ENCODE measurements at places on chromosomes 6 and 20.
A peak's percentile ranks its signal among the peaks of the same experiment; 100 is the strongest.

- no peak for DNase-seq
Observed at GRCh38 chr6:167687116-167687725, 139.5 kb upstream of the AFDN start.

GRCh38 chr20:50562262-50562701, 52.1 kb downstream of the PTPN1 start:
- DNase-seq: no peak

DNA sequence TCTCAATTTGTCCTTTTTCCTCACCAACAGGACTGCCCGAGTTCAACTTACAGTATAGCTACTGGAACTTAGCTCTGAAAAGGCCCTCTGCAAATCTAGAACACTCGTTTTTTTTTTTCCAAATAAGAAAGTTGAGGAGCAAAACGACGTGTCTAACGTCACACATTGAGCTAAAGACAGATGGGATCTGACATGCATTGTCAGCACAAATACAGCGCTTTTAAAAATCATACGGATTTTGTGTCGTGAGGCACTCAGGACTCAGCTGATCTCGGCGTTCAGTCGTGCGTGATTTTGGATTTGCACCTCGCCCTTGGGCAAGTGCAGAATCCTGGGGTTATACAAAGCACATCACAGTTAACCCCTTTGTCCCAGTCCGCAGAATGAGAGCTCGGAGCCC, 94.7 kb upstream of the ZNF322 start:
- no peak for DNase-seq

DNA sequence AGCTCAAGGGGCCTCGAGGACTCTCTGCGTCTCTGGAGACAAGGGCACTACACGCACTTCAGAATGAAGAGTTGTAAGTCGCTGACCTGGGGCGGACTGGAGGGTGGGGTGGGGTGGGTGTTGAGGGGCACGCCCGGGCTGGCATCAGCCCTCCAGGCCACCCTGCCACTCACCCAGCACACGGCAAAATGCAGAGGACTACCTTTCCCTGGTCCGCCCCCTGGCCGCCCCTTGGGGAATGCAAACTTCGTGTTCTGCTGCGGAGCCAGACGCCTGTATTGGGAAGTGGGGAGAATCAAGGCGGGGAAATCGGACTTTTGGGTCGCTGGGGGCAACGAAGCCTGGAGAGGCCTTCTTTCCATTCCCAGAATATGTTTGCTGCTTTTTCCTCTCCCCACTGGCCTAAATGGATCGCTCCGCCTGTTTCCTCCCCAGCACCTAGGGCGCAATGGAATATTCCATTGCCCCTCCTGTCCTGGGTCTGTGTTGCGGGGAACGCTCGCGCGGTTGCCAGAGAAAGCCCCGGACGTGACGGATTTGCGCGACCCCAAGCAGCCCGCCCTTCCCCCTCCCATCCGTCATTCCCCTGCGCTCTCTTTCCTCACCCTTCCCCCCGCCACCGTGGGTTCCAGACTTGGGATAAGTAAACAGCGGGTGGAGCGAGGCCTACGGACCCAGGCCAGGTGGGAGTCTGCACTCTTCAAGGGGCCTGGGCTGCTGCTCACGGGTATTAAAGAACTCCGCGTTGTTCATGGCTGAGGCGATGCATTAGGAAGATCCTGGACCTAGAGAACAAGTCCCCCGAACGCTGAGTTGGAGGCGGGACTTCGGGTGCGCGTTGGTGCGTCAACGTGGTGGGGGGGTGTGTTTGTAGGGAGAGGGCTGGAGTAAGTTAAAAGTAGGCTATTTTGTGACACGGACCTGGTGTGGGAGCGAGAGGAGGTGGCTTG, at the start of gene PPT2:
PPT2 (plus strand) TSS at position 578 of the 950 bp plus-strand sequence. CDS start 454 bp downstream, outside the sequence.
- peak; percentile 96 for DNase-seq

DNA sequence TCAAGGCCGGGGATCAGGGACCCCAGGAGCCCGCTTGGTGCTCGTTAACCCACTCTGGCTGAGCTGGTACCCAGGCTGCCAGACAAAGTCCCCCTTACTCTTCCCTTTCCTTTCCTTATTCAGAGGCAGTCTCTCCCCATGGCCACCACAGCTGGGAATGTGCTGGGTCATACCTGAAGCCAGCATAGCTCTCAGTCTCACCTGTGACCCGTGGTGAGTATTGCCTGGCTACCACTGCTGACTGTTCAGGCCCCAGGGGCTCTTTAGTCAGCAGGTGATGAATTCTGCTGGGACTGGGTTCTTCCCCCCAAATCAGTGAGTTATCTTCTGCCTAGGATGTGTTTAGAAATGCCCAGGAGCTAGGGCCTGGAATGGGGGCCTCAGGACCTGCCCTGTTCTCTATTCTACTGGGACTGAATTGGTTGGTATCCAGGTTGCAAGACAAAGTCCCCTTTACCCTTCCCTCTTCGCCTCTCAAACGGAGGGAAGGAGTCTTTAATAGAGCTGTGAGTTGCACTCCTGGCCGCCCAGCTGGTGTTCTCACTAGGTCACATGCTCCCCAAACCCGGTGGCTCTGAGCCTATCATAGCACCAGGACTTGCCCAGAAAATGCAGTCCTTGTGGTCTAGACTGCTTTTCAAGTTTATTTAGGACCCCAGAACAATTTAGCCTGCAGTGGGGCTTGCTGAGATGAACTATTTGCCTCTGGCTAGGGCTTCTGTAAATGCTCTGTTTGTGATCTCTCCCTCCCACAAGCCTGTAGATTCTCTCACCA, 64.6 kb downstream of the MYO6 start:
- DNase-seq: no peak

DNA sequence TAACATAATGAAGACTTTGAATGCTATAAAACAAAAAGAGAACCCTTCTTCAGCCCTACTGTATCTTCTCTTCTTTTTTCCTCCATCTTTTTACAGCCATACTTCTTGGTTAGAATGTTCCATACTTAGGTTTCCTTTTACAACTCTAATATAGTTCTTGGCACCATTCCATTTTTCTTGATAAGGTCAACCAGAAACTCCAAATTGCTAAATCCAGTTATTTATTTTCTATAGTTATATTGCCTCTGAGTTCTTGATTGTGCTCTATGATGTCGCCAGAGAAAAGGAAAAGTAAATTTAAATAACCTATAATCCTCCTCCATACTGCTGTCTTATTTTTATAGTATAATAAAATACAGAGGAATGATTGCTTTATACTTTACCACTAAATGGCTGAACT, 26.7 kb upstream of the COL10A1 start:
- peak; percentile 1 for DNase-seq

DNA sequence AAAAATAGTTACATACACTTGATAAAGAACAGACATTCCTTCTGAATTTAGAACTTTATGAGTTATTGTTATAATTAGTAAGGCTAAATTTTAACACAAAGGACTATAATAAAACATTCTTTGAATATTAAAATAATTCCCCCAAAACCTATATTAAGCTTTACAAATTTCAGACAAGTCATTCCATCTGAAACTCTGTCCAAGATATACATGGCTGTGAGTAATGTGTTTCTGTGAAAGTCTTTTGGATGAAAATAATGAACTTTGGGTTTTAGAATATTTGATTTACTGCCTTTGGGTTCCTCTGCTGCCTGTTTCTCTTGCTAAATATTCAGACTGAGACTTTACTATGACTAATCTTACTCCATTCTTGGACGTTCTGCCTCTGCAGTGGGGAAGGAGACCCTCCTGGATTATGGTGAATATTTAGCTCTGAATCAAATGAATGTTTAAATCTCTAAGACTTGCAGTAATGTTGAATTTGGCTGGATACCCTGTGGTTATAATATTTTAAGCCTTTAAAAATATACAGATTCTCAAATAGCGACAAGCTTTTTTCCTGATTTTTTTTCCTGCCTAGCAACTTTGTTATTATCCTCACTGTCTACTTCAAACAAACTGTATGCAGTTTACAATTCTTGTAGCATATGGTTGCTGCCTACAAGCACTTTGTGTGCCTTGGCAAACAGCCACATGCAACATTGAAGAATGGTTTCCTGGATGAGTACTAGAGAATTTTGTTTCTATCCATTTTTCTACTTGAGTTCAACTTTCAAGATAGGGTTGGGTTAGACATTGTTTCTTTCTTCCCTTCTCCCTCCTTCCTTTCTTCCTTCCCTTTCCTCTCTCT, 51.4 kb downstream of the TXLNB start:
- peak; percentile 92 for DNase-seq

DNA sequence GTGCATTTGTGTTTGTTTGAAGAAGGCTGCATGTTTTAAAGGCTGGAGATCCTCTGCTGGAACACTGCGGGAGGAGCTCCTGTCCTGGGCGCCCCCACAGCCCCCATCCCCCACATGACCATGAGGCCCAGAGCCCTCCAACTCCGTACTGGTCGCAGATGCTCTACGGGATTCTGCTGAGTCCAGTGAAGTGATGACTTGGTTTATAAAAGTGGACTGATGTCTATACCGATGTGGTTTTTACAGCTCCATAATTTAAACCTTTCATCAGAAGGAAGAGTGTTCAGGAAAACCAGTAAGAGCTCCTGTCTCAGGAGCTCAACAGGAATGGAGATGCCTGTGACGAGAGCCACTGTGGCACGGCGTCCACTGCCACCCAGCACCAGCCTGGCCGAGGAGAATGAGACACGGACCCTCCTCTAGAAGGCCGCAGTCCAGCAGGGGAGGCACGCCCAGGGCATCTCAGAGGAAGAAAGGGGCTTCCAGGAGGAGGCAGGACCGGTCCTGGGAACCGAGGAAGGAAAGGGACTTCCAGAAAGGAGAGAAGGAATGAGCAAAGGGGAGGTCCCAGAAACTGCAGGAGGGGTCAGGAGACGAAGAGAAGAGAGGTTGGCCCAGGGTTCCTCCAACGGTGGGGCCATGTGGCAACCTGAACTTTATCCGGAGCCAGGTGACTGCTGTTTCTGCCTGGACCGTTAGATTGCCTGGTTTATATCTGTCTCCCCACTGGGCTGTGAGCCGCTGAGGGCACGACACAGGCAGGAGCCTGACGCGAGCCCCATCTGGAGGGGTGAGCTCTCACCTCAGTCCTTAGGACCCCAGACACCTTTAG, 26.9 kb downstream of the BFSP1 start:
- no peak for DNase-seq

- peak; percentile 100 for DNase-seq
Observed at GRCh38 chr6:161168281-161168891, 105.5 kb downstream of the AGPAT4 start.

GRCh38 chr6:125300992-125301434, 754 bp downstream of the HDDC2 start:
- peak; percentile 56 for DNase-seq

DNA sequence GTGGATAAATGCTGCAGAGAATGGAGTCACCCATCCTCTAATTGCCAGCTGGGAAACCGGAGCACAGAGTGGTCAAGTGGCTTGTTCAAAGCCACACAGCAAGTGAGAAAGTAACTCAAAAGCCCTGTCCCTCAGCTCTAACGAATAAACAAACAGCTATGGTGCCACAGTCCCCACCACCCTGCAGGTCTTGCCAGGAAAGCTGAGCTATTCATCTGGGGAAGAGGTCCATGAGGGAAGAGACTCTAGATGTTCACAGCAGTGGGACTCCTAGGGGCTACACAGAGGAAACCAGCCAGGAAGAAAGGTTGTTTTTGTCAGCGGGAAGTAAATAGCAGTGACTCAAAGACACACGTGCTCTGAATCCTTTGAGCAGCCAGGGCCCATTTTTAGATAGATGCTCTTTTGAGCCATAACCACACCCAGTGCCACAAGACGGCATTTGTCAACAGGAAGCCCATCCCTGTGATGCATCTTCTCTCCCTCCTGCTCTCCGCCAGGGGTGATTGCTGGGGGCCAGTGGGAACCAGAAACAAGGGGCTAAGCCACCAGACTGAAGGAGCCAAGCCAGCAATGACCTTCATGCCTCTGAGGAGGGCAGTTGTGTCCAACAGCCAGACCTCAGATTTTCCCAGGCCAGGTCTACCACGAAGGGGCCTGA, 32.4 kb upstream of the TCP11 start:
- peak; percentile 42 for DNase-seq

- no peak for DNase-seq
Observed at GRCh38 chr6:157539421-157539822, 158.4 kb downstream of the ZDHHC14 start.
